ENCODE measurements at places on chromosomes 12 and 14. TPM values are rescaled to one million over a fixed set of nuclear protein-coding genes. Genes with fewer than 3 reads are reported as not detected.

GRCh38 chr14:33052943-33053342, 114.3 kb downstream of the NPAS3 start:
- H3K4me1 ChIP-seq: no peaks in the 10 kb centered on the region
- H3K27ac ChIP-seq: no peak overlapping the region
- H3K36me3 ChIP-seq: no peaks in the 10 kb centered on the region

- no peaks in the 10 kb centered on the region for H3K36me3 ChIP-seq
- H3K4me3 ChIP-seq: no peak overlapping the region
- H3K27me3 ChIP-seq: no peaks in the 10 kb centered on the region
Measured at GRCh38 chr12:14695715-14696141, 671 bp downstream of the GUCY2C start.

DNA sequence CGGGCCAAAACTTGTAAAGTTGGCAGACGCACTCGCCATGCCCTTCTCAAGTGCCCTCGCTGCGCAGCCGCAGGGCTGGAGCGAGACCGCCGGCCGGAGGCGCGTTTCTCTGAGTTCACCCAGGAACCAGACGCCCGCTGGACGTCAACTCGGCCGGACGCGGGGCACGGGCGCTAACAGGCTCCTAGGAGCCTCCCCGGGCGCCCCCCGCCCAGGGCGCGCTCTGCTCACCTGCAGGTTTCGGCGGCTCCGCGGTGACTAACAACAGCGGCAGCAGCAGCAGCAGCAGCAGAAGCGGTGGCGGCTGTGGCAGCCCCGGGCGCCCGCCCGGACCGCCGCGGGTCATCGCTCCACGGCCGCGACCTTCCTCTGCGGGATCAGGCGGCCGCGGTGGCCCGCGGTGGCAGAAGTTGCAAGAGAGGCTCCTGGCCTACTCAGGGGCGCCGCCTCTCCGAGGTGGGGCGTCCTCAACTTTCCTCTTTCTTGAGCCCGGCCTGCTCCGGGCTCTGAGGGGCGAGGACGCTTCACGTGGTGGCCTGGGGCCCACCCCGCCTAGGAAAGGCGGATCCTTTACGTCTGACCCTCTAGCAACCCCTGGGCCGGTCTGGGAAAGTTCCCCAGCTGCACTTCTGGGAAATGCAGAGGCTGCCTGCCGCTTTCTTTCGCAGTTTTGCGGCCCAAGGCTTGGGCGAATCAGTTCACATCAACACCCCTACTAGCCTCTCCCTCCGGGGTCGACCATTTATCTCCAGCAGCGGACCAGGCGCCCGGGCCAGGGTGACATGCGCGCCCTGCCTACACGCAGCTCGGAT, at the start of gene PLBD1:
PLBD1 (minus strand) TSS at position 533 of the 812 bp plus-strand sequence; CDS start at position 346, 187 bp downstream.
- H3K27me3 ChIP-seq: peaks cover 8% of the 10 kb centered on the region
- H3K4me1 ChIP-seq: no peaks in the 10 kb centered on the region
- H3K4me3 ChIP-seq: peak within 1 kb of the TSS; percentile 23
- H3K36me3 ChIP-seq: no peaks in the 10 kb centered on the region

DNA sequence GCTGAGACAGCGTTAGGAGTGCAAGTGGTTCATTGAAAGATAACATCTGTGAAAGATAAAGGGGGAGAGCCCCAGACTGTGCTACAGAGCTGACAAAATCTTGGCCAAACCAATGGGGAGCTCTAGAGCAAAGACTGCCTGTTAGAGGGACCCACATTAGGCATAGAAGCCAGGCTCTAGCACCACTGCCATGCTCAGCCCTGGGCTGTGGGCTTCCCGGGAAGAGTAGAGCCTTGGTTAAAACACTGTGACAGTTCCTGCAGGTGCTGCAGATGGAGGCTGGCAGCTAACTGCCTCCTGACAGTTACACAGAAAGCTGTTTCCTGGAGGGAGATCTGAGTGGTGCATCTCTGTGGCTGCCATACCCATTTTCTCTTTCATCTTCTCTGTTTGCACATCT, 23.0 kb downstream of the TSHR start:
- no peaks in the 10 kb centered on the region for H3K27me3 ChIP-seq
- no peak overlapping the region for H3K27ac ChIP-seq
- H3K36me3 ChIP-seq: no peaks in the 10 kb centered on the region
- H3K4me1 ChIP-seq: peaks cover 6% of the 10 kb centered on the region
- no peak overlapping the region for H3K4me3 ChIP-seq

The RHEBL1 gene
- 5.3 TPM for total RNA-seq

The GPRC5A gene
- 0.28 TPM for total RNA-seq

The TAS2R14 gene
- 2.4 TPM for total RNA-seq

The HAL gene
- 0.54 TPM for total RNA-seq

The GSC gene
- total RNA-seq: 0.59 TPM

Data from T-cell (primary cell).